ENCODE measurements at places on chromosomes 4 and X. TPM values are rescaled to one million over a fixed set of nuclear protein-coding genes. Genes with fewer than 3 reads are reported as not detected.

GRCh38 chr4:130424211-130424610, 1328.3 kb downstream of the C4orf33 start:
- DNase-seq, result no peak
- H3K4me3 ChIP-seq, result no peak overlapping the region
- no peaks in the 10 kb centered on the region for H3K36me3 ChIP-seq
- no peak overlapping the region for H3K27ac ChIP-seq

- no peaks in the 10 kb centered on the region for H3K4me1 ChIP-seq
- no peak overlapping the region for H3K27ac ChIP-seq
- no peak overlapping the region for H3K4me3 ChIP-seq
- H3K27me3 ChIP-seq, result no peaks in the 10 kb centered on the region
- no peaks in the 10 kb centered on the region for H3K36me3 ChIP-seq
Observed at GRCh38 chrX:19924285-19924684, 36.9 kb upstream of the SH3KBP1 start.

GRCh38 chrX:23505531-23506303, 161.6 kb upstream of the PRDX4 start:
- no peak for DNase-seq
- no peaks in the 10 kb centered on the region for H3K36me3 ChIP-seq
- H3K4me3 ChIP-seq, result no peak overlapping the region
- H3K27me3 ChIP-seq, result no peaks in the 10 kb centered on the region
- H3K27ac ChIP-seq, result no peak overlapping the region

- H3K4me1 ChIP-seq, result no peaks in the 10 kb centered on the region
- DNase-seq, result no peak
- no peaks in the 10 kb centered on the region for H3K27me3 ChIP-seq
- peak overlapping the region; percentile 75 for H3K27ac ChIP-seq
Observed at GRCh38 chrX:65601126-65601525, 66.3 kb upstream of the MSN start.

Gene CLDN22
- 0.11 TPM for total RNA-seq

DNA sequence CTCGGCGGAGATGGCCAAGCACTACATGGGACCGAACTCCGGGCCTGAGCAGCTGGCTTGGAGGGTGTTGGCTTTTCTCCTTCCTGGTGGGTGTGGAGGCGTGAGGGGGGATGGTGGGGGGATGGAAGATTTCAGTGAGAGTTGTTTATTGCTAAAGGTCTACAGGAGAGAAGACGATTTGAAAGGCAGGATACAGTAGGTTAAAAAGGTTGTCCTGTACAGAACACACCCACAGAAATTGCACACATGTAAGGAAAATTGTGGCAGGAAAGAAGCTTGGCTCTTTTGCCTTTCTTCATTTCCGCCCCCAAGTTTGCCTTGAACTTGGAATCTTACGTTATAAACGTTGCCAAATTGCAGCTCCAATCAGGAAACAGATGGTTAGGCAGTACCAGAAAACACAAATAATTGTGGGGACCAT, 74.1 kb upstream of the STOX2 start:
- H3K27me3 ChIP-seq, result no peaks in the 10 kb centered on the region
- no peak overlapping the region for H3K4me3 ChIP-seq
- H3K27ac ChIP-seq, result no peak overlapping the region
- no peaks in the 10 kb centered on the region for H3K36me3 ChIP-seq
- peaks cover 10% of the 10 kb centered on the region for H3K4me1 ChIP-seq

GRCh38 chrX:11648705-11649519, 16.8 kb downstream of the ARHGAP6 start:
- no peaks in the 10 kb centered on the region for H3K4me1 ChIP-seq
- no peaks in the 10 kb centered on the region for H3K27me3 ChIP-seq
- DNase-seq, result no peak
- H3K4me3 ChIP-seq, result no peak overlapping the region
- H3K27ac ChIP-seq, result no peak overlapping the region

DNA sequence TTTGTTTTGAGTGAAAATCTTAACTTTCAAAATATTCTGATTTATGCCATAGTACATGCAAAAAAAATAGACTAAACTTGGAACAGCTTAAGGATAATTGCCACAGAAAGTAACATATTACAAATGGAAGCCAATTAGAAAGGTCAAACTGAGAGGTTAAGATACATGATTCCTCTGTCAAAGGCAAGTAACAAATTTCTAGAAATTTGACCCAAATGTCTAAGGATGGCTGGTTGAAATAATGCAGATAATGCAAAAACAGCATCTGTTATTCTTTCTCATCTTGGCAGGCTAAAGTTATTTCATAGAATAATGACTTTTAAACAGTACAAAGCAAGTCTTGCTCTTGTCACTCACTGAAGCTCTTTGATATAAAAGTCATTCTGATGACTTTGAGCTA, 10.5 kb downstream of the FGF5 start:
- H3K27ac ChIP-seq, result no peak overlapping the region
- H3K27me3 ChIP-seq, result no peaks in the 10 kb centered on the region
- no peak overlapping the region for H3K4me3 ChIP-seq
- H3K36me3 ChIP-seq, result no peaks in the 10 kb centered on the region
- H3K4me1 ChIP-seq, result no peaks in the 10 kb centered on the region

- no peak overlapping the region for H3K27ac ChIP-seq
- no peak for DNase-seq
- H3K4me3 ChIP-seq, result no peak overlapping the region
- peaks cover 2% of the 10 kb centered on the region for H3K4me1 ChIP-seq
- no peaks in the 10 kb centered on the region for H3K27me3 ChIP-seq
- no peaks in the 10 kb centered on the region for H3K36me3 ChIP-seq
Observed at GRCh38 chrX:11305641-11306040, 12.4 kb downstream of the AMELX start.

Gene GPR82
- total RNA-seq, result 0.13 TPM

GRCh38 chr4:88514557-88515511, 8.7 kb downstream of the PYURF start:
- no peak overlapping the region for H3K4me3 ChIP-seq
- H3K27me3 ChIP-seq, result no peaks in the 10 kb centered on the region
- no peak for DNase-seq
- no peak overlapping the region for H3K27ac ChIP-seq
- no peaks in the 10 kb centered on the region for H3K4me1 ChIP-seq
